Esophagus squamous epithelium (tissue), 5 donors: ENCODE measurements at places on chromosomes 5 and 9.
A peak's percentile ranks its signal among the peaks of the same experiment; 100 is the strongest.

DNA sequence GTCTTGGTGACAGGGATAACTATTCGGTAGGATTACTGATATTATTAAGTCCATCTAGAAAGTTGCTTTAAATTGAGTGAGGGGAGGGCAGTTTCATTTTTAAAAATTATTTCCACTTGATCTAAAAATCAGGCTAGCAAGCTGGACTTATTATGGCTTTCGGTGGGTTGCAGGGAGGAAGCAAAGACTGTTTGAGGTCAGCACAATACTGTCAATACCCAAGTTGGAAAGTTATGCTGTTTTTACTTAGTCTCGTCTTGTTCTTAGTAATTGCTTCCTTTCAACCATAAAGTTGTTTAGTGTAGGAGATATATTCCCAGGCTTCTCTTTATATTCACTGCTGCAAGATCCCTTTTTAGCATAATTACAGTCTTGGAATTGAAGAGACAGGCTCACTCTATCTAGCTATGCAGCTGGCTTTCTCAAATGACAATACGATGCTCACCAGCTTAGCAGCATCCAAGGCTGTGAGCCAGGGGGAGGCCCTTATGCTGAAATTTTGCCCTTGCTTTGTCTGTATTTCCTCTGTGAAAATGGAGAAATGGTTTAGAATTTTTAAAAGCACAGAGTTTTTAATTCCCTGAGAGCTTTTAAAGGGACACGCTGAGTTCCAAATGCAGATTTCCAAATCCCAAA is 68.2 kb upstream of the APC start:
- no peak overlapping the region for H3K27ac ChIP-seq
- no peaks in the 10 kb centered on the region for H3K27me3 ChIP-seq
- no peak overlapping the region for H3K4me3 ChIP-seq
- no peaks in the 10 kb centered on the region for H3K36me3 ChIP-seq

DNA sequence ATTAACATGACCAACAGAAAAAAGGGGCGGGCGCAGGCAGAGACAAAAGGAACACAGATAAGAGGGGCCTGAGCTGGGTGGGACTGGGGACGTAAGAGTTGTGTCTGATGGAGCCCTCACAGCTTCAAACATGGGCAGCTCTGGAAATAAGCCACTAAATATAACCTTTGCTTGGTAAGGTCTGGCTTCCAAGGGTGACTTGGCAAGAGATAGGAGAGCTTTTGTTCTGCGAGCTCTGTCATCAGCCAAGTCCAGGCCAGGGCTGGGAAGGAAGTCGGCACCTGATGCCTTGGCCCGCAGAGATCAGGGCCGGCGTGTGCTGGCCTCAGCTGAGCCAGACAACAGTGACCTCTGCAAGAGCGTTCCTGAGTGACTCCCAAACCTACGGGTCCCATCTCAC is 11.8 kb downstream of the TRUB2 start:
- DNase-seq: no peak
- no peak overlapping the region for H3K4me3 ChIP-seq
- H3K27me3 ChIP-seq: no peaks in the 10 kb centered on the region
- peaks cover 29% of the 10 kb centered on the region for H3K4me1 ChIP-seq

GRCh38 chr5:176541338-176542134 is 4.3 kb upstream of the RNF44 start:
- H3K27me3 ChIP-seq: no peaks in the 10 kb centered on the region
- peak overlapping the region; percentile 93 for H3K27ac ChIP-seq
- no peak for DNase-seq
- H3K4me1 ChIP-seq: peaks cover 72% of the 10 kb centered on the region
- H3K4me3 ChIP-seq: peak overlapping the region; percentile 67
- no peaks in the 10 kb centered on the region for H3K36me3 ChIP-seq

DNA sequence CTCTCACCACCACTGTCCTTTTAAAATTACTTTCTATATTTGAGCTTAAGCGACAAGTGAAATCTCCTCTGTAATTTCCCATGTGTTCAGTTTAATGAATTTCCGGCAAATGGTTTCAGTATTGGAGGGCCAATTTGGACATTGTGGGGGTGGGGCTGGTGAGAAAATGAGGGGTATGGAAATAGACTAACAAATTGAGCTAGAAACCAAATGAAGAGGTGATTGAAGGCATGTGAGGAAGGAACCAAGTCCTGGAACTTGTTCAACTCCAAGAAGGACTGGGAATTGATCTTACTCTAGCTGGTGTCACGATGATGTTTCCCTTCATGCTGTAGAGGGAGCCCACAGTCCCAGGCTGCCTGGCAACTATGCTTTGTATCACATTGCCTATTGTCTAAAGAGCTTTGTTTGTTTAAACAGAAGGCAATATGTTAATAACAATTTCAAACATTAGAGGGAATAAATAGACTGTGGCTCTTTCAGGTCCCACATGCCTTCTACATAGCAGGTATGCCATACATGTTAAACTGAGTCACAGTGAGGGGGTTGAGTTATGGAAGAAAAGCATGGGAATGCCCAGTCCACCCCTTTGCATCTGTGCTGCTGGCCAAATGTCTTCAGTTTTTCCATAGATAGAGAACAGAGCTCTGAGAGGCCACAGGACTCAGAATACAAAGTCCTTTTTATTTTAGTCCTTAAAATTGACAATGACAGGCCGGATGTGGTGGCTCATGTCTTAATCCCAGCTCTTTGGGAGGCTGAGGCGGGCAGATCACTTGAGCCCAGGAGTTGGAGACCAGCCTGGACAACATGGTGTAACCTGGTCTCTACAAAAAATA is 25.0 kb upstream of the MATR3 start:
- DNase-seq: no peak
- no peak overlapping the region for H3K27ac ChIP-seq
- H3K4me3 ChIP-seq: no peak overlapping the region

DNA sequence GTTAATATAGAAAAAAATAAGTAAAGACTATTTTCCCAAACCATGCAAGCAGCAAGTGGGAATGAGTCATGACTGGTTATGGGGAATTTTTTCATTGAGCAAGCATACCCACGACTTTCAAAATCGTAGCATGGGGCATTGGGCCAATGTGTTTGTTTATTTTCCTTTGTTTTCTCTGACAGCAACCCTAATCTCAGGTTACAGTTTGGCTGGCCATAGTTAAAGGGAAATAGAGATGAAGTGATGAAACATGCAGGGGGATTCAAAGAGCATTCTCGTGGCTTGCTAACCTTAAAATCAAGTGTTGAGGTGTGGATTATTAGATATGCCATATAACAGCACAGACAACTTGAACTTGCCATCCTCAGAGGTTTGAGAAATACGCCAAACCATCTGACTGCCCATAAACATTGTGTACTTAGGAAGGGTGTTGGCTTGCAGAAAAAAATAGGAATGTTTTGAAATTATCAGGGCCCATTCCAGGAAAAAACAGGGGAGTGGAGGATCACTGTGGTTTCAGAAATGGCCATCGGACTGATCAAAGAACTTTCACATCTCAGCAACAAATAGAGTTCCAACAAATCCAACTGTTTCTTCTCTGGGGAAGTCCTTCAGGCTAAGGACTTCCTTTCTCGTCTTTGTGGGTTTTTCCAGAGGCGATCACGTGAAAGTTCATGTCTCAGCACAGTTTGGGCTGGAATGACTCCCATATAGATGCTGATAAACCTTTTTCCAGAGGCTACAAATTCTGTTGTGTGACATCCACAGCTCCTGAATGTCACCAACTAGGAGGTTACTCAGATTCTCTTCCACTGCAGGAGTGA is 259.1 kb downstream of the SYK start:
- no peaks in the 10 kb centered on the region for H3K36me3 ChIP-seq
- peak overlapping the region; percentile 70 for H3K27ac ChIP-seq
- H3K4me3 ChIP-seq: no peak overlapping the region
- no peak for DNase-seq
- no peaks in the 10 kb centered on the region for H3K27me3 ChIP-seq

DNA sequence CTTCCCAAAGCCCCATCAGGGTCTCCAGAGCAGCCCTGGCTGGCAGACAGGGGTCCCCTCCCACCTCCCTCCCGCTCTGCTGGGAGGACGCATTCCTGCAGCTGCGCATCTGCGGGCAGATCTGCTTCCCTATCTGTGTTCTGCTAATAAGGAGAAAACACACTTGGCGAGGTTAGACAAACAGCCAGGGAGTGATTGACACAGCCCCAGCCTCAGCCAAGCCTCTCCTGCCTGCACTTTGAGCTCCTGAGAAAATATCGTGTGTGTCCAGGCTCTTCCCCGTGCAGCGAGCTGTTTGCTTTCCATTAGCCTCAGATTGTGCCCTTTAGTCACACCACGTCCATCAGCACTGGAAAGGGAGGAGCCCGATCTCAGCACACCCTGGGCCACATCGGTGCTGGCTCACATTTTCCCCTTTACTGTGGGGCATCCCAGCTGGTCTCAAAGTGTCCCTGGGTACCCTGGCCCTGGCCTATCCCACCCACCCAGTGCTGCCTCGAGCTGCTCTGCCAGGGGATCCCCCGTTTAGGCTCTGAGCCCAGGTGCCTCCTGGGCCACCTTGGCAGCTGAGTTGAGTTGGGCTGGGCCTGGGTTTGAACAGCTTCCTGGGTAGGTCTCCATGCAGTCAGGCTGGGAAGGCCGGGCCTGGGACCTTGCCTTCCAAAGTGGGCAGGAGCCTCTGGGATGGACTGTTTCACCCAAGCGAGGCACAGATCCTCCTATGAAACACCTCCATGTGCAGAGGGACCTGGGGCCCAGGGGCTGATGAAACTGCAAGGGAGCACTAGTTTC is 61.1 kb downstream of the BARX1 start:
- H3K27me3 ChIP-seq: no peaks in the 10 kb centered on the region
- no peak overlapping the region for H3K27ac ChIP-seq
- H3K36me3 ChIP-seq: no peaks in the 10 kb centered on the region
- H3K4me3 ChIP-seq: no peak overlapping the region

- no peak overlapping the region for H3K27ac ChIP-seq
- DNase-seq: no peak
- no peaks in the 10 kb centered on the region for H3K4me1 ChIP-seq
- no peaks in the 10 kb centered on the region for H3K36me3 ChIP-seq
- no peaks in the 10 kb centered on the region for H3K27me3 ChIP-seq
These were observed 43.8 kb upstream of the CDK20 start for GRCh38 chr9:88018101-88018500.

GRCh38 chr5:109173036-109173794 is 236.6 kb downstream of the PJA2 start:
- no peaks in the 10 kb centered on the region for H3K27me3 ChIP-seq
- no peaks in the 10 kb centered on the region for H3K4me1 ChIP-seq
- H3K27ac ChIP-seq: peak overlapping the region; percentile 63

GRCh38 chr9:16521868-16522411 is 348.5 kb downstream of the BNC2 start:
- peaks cover 10% of the 10 kb centered on the region for H3K4me1 ChIP-seq
- H3K27me3 ChIP-seq: no peaks in the 10 kb centered on the region
- H3K36me3 ChIP-seq: no peaks in the 10 kb centered on the region
- peak overlapping the region; percentile 40 for H3K27ac ChIP-seq

GRCh38 chr9:89417832-89418473 is 80.0 kb downstream of the SEMA4D start:
- H3K36me3 ChIP-seq: no peaks in the 10 kb centered on the region
- peaks cover 32% of the 10 kb centered on the region for H3K4me1 ChIP-seq
- DNase-seq: no peak
- H3K4me3 ChIP-seq: peak overlapping the region; percentile 20
- no peak overlapping the region for H3K27ac ChIP-seq

- no peak overlapping the region for H3K27ac ChIP-seq
- no peak for DNase-seq
- H3K36me3 ChIP-seq: no peaks in the 10 kb centered on the region
- H3K27me3 ChIP-seq: no peaks in the 10 kb centered on the region
- no peak overlapping the region for H3K4me3 ChIP-seq
- H3K4me1 ChIP-seq: no peaks in the 10 kb centered on the region
These were observed 128.7 kb downstream of the PAX5 start for GRCh38 chr9:36905101-36906066.

DNA sequence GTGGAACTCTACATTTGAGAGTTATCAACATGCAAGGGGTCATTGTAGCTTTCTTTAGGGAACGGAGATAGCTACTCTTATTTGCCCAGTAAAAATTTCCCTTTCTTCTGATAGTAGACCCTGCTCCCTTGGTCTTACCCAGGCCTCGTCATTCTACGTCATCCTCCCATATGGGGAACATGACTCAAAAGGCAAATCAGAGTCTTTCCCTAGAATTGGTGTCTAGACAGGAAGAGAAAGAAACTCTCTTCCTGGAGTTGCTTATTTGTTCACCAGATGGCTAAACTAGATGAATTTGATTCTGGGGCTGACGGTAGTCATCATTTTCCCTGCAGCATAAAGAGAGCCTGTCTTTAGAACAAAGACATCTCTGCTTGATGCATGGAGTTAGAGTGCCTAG is 12.2 kb upstream of the SLC38A9 start:
- H3K4me3 ChIP-seq: no peak overlapping the region
- no peaks in the 10 kb centered on the region for H3K27me3 ChIP-seq
- no peaks in the 10 kb centered on the region for H3K36me3 ChIP-seq
- H3K4me1 ChIP-seq: no peaks in the 10 kb centered on the region

DNA sequence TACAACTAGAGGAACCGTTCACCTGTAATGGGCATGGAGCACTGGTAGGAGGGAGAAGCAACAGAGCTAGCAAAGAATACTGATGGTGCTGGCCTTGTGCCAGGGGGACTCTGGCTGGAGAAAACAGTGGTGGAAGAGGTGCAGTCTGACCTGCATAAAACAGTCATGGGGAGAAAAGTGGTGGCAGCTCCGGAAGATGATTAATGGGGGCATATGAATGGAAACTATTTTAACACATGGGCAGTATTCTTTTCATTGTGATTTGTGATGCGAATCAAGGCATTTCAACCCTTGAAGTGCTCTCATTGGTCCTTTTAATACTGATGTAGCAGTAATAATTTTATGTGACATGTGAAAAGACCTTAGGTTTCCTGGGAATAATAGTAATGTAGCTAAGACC is 219.6 kb downstream of the ADAMTS6 start:
- H3K27me3 ChIP-seq: no peaks in the 10 kb centered on the region
- no peak overlapping the region for H3K4me3 ChIP-seq
- no peaks in the 10 kb centered on the region for H3K36me3 ChIP-seq
- no peaks in the 10 kb centered on the region for H3K4me1 ChIP-seq
- no peak overlapping the region for H3K27ac ChIP-seq

GRCh38 chr5:179139111-179139935 is 79.2 kb downstream of the ZNF354C start:
- H3K27me3 ChIP-seq: no peaks in the 10 kb centered on the region
- no peaks in the 10 kb centered on the region for H3K36me3 ChIP-seq
- H3K4me3 ChIP-seq: no peak overlapping the region
- H3K27ac ChIP-seq: no peak overlapping the region

DNA sequence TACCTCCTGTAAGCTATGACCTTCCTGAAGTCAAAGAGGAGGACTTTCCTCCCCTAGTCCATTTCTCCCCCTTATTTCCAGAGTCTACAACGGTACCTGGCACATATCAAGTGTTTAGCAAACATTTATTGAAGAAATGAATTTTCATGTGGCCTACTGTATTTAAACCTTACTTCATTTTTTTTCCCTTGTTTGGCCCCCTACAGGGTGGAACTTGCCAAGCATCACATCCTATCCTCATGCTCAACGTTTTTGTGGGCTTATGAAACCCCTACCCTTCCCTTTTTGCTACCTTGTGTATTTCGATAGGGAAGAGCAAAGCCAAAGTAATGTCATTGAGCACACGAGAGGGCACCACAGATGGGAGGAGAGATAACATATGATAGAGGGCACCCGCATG is 1857.8 kb upstream of the WWC1 start:
- no peaks in the 10 kb centered on the region for H3K36me3 ChIP-seq
- no peak overlapping the region for H3K4me3 ChIP-seq
- no peak overlapping the region for H3K27ac ChIP-seq
- no peak for DNase-seq
